ENCODE measurements at places on chromosomes 2 and 18. TPM values are rescaled to one million over a fixed set of nuclear protein-coding genes. Genes with fewer than 3 reads are reported as not detected.
A peak's percentile ranks its signal among the peaks of the same experiment; 100 is the strongest.

DNA sequence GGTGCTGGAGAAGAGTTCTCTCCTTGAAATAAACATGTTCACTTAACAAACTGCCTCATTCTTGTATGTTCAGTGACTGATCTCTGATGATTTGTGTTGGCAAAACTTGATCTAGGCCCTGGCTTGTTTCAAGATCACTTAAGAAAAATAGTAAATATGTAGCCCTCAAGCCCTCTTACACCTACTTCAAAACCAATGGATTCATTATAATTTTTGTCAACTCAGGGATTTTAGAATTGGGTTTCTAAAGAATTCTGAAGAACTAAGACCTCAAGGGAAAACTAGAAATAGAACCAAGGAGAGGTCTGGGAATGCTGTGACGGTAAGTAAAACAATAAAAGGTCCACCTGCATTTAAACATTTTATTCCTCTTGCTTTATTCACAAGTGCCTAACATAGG lies 1731.6 kb upstream of the CELF4 start:
- DNase-seq: no peak

DNA sequence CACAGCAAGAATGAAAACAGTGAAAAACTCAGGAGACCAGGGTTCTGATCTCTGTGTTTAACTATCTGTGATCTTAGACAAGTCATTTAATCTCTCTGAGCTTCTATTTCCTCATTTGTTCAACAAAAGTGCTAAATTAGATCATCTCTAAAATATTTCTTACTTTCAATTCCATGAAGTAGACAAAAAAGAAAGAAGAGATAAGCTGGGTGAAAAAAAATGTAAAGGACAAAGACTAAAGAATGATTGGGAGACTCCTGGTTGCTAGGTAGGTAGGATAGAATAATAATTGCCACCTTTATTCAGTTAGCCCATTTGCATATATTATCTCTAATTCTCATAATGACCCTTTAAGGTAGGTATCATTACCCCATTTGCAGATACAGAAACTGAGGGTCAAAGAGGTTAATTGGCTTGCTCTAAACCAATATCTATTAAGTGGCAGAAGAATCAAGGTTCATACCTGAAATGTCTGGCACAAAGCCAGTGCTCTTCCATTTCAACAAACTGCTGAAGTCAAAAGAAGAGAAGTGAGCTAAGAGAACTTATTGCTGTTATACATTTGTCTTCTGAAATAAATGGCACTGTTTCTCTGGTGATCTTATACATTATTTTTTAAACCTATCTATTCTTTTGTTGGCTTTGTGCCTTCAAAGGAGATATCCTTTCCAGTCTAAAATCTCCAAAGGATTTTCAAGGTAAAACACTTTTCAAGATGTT lies 141.7 kb downstream of the OTX1 start:
- DNase-seq: no peak

- DNase-seq: no peak
These were observed 106.4 kb downstream of the MBD2 start for GRCh38 chr18:54117853-54118773.

- DNase-seq: peak; percentile 74
These were observed 31.5 kb downstream of the TRABD2A start for GRCh38 chr2:84849271-84849952.

The MPV17 gene
- total RNA-seq: 60.4 TPM

The BZW1 gene
- total RNA-seq: 290 TPM

GRCh38 chr2:159882130-159882745 lies 84.2 kb upstream of the CD302 start:
- DNase-seq: no peak

The CFAP65 gene
- 1.00 TPM for total RNA-seq

- DNase-seq: no peak
These were observed 20.5 kb upstream of the HNMT start for GRCh38 chr2:137943678-137944347.

The PNO1 gene
- total RNA-seq: 8.4 TPM

DNA sequence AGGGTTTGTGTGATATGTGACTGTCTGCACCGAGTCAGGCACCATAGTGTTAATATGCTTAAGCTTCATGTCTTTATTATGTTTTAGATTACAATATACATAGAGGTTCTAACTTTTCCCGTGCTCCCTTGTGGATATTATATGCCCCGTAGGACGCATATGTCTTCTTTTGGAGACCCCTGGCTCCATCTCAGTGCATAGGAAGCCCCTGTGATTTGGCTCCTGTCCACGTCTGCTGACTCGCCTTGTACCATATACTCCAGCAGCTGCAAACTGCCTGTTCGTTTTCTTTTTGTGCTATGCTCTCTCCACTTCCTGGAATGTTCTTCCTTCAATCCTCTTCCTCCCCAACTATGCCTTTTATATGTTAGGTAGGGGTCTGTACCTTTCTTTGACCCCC lies 110.9 kb downstream of the PTRHD1 start:
- no peak for DNase-seq

The NDUFV2 gene
- 80.8 TPM for total RNA-seq

The PTPRM gene
- total RNA-seq: 268 TPM

- DNase-seq: no peak
These were observed 81.4 kb downstream of the SNTG2 start for GRCh38 chr2:1032030-1032429.

GRCh38 chr2:204449977-204450376 lies 95.3 kb upstream of the PARD3B start:
- no peak for DNase-seq

All from cerebellum (tissue), 4 donors.